Substantia nigra (tissue), 51 donors: ENCODE measurements at places on chromosomes 11 and 22.

GRCh38 chr11:72478669-72479068 lies 44.3 kb upstream of the CLPB start:
- DNase-seq = no peak

DNA sequence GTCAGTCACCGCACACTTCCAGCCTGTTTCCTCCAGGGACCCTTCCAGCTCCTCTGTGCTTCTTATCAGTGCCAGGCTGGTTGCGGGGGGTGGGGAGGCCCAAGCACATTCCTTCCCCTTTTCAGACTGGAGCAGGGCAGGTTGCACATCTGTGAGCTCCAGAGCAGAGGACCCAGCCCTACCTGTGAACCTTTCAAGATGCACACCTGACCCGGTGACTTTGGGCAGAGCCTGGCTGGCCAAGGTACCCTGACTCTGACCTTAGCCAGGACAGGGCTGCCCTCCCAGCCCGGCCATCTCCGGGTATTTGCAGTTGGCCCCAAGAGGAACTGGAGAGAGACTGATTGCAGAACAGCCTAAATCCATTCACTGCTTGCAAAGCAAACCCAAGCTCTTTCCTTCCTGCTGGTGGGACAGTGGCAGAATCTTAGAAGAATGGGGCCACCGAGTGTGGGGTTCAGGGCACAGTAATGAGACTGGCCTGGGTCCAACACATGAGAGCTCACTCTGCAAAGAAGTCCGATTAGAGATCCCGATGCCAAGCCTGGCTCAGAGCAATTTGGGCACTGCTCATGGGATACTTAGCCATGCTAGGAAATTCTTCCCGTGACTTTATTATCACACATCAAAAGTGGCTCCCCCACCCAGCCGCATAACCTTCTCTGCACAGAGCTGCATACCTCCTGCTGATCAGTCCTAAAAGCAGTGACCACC lies 64.7 kb upstream of the CCND1 start:
- peak; percentile 11 for DNase-seq

GRCh38 chr22:45425101-45425500 lies 11.6 kb downstream of the RIBC2 start:
- no peak for DNase-seq

DNA sequence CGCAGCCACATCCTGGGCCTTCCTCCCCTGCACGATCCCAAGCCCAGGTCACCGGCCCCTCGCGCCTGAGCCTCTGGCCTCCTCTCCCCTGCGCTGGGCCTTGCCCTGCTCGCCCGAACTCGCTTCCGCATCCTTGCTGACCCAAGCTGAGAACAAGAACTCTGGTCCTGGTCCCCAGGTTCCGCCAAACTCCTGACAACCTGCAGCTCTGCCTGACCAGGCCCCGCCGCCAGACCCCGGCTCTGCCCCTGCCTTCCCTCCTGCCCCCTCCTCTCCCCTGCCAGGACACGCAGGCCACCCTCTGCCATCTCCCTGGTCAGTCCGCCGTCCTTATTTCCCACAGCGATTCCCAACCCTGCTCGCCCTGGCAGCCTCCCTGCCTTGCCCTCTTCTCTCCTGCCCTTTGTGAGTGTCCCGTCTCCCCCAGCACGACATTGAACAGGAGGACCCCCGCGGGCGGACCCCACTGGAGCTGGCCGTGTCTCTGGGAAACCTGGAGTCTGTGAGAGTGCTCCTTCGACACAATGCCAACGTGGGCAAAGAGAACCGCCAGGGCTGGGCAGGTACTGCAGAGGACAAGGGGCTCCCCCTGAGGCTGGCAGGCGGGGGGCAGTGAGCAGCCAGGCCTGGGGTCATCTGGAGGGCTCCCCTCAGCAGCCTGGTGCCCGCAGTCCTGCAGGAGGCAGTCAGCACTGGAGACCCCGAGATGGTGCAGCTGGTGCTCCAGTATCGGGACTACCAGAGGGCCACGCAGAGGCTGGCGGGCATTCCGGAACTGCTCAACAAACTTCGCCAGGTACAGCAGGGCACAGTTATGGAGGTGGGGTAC lies 762 bp downstream of the ANKRD13D start:
- no peak for DNase-seq

GRCh38 chr11:87575088-87575487 lies 537.4 kb downstream of the TMEM135 start:
- DNase-seq = no peak

DNA sequence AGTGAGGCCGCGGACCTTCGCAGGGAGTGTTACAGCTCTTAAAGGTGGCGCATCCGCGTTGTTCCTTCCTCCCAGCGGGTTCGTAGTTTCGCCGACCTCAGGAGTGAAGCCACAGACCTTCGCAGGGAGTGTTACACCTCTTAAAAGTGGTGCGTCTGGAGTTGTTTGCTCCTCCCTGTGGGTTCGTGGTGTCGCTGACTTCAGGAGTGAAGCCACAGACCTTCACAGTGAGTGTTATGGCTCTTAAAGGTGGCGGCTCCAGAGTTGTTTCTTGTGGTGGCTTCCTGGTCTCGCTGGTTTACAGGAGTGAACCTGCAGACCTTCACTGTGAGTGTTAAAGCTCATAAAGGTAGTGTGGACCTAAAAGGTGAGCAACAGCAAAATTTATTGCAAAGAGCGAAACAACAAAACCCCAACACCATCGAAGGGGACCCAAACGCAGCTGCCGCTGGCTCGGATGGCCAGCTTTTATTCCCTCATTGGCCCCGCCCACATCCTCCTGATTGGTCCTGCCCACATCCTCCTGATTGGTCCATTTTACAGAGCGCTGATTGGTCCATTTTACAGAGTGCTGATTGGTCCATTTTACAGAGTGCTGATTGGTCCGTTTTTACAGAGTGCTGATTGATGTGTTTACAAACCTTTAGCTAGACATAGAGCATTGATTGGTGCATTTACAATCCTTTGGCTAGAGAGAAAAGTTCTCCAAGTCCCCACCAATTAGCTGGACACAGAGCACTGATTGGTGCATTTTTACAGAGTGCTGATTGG lies 1.2 kb upstream of the TMEM45B start:
- no peak for DNase-seq

GRCh38 chr11:73519266-73519665 lies 78.6 kb downstream of the FAM168A start:
- no peak for DNase-seq

- no peak for DNase-seq
These were observed 21.2 kb upstream of the YWHAH start for GRCh38 chr22:31923136-31923535.

DNA sequence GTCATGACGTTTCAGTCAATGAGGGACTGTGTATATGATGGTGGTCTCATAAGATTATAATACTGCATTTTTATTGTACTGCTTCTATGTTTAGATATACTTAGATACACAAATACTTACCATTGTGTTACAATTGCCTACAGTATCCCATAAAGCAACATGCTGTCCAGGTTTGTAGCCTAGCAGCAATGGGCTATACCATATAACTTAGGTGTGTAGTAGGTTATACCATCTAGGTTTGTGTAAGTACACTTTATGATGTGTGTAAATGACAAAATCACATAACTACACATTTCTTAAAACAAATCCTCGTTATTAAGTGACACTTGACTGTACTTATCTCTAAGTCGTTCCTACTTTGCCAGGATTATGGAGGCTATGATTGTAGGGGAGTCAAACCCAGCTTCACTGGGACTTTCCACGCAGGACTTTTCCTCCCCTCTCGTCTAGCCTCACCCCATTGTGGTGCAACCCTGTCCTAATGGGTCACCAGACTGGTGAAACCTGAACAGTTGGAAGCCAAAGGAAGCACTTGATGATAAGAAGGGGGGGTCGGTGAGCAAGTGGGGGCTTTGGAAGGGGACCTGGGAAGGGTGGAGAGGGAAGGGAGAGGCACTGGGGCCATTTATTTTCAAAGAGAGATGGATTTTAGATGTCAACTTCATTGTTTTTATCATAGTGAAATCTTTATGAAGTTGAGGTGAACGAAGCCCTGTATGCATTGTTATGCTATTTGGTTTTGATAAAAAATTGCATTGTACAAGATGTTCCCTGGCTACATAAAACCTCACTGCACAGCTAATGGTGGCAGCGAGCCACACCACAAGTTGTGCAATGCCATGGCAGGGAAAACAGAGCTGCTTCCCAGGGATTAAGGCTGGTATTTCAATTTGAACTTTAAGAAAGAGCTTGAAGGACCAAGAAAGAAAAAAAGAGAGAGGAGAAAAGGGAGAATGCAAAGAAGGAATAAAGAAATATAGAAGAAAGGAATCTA lies 129.1 kb downstream of the EHF start:
- no peak for DNase-seq

- DNase-seq = peak; percentile 32
These were observed 6.2 kb downstream of the YDJC start for GRCh38 chr22:21623648-21623970.

- no peak for DNase-seq
These were observed 5.8 kb downstream of the UBASH3B start for GRCh38 chr11:122661182-122661945.

GRCh38 chr11:105899772-105900171 lies 122.3 kb downstream of the MSANTD4 start:
- DNase-seq = no peak

DNA sequence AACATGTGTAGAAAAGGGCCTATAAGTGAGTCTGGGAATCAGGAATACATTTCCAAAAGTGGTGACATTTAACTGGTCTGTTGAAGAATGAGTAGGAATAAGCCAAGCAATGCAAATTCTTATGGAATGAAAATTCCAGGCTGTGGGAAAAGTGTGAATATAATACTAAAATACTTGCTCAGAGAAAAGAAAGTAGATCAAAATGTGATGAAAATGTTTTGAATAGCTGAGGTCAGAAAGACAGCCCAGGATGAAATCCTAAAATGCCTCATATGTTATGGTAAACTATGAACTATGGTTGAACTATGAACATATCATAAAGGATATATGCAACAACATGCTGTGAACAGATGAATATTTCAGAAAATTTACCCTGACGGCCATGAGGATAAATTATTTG lies 688.3 kb upstream of the FAT3 start:
- no peak for DNase-seq

- DNase-seq = no peak
These were observed 51.4 kb downstream of the JAM3 start for GRCh38 chr11:134120143-134120850.

- DNase-seq = no peak
These were observed 17.5 kb upstream of the FIBIN start for GRCh38 chr11:26976389-26976788.

DNA sequence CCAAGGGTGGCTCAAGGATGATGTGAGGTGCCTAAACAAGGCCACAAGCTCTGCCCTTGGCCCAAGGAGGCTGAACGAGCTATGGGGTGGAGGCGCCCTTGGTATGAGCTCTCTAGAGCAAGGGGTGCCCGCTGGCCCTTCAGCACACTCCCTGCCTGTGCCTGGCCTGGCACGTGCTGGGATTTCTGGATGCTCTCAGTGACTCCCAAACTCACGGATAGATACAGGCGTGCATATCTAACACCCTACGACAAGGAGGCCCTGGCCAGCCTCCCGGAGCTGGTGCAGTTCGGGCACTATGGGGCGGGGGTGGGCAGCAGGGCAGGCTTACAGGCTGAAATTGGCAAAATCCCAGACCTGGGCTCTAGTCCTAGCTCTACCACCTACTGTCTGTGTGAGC lies 30.6 kb downstream of the SCUBE1 start:
- no peak for DNase-seq

DNA sequence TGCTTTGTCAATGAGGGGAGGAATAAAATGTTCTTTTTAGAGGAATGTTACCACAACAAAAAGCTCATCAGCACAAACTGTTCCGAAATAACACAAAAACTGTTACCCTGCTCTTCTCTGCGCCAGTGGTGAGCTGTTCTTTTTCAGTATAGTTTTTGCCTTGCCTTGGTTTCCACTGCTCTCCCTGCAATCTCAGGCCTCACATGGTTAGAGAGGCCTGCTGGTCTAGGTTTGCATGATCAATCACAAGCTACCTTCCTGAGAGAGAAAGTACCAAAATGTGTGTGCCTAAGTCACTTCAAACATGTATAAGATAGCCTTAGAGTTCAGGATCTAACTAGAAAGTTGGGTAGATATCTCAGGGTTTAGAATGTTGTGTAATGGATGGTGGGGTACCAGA lies 114.6 kb downstream of the STIM1 start:
- no peak for DNase-seq

- no peak for DNase-seq
These were observed 14.5 kb downstream of the NARS2 start for GRCh38 chr11:78560153-78560552.

DNA sequence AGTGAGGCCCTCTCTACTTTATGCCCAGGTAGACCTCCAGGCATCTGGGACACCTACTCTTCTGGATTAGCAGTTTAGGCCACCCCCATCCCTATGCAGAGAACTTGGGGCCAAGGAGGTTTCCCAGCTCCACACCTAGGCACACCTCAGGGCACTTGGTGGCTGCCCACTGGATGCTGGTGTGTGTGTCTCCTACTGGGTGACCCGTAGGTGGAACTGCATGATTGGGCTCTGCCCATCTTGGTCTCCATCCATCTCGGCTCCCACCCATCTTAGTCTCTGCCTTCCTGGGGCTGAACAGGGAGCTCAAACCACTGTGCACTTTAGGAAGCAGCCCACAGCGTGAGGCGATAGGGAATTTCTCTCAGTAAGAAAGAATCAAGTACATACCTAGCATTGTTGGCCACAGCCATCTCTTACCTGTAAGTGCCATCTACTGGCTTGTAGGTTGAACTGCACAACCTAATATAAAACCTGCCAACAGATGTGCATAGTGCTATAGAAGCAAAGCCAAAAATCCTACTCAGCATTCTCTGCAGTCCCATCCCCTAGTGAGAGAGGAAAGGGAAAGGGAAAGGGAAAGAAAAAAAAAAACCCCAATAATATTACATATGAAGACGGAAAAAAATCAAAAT lies 61.6 kb upstream of the PTPN5 start:
- DNase-seq = no peak

DNA sequence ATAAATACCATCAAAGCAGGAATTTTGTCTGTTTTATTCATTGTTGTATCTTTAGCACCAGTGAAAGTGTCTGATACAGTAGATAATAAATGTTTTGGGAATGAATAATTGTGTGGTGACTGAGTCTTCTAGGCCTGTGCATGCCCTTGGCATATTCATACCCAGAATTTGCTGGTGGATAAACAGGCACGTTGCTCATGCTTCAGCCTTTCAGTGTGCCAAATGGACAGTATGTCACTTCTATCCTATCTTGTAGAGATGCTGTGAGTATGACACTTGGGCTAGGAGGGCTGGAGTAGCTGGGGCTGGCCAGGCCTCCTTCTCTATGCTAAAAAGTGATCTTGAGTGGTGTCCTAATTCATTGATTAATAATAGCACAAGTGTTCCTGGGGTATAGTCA lies 287.3 kb upstream of the DDI1 start:
- DNase-seq = no peak

DNA sequence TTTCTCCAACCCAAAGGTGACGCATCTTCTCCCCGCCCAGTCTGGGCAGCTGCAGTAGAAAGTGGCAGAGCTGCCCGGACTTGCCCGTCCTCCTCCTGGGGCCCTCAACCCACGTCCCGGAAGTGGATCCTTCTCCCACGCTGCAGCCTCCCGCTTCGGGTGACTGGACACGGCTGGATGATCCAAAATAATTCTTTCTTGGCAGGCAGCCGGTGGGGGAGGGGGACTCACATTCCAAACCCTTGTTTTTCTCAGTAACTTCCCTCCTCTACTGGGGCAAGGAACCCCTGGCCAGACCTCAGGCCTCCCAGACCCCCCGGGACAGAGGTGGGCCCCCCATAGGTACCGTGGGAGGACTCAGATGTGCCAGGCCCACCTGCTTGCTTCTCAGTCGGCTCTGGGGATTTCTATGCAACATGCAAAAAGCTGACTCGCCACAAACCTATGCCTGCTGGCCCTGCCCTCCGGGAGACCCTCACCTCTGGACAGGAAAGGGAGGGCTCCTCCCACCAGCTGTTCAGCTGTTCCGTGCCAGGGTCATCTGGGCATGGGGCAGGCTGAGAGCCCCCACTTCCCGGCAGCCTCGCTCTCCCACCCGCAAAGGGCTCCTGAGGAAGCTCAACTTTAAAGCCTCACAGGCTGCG lies 1.4 kb downstream of the PLXNB2 start:
- DNase-seq = no peak
